ENCODE measurements at places on chromosomes 1 and 21. TPM values are rescaled to one million over a fixed set of nuclear protein-coding genes. Genes with fewer than 3 reads are reported as not detected.
A peak's percentile ranks its signal among the peaks of the same experiment; 100 is the strongest.

- H3K27ac ChIP-seq = peak overlapping the region; percentile 87
- no peaks in the 10 kb centered on the region for H3K36me3 ChIP-seq
- no peak for DNase-seq
- H3K27me3 ChIP-seq = no peaks in the 10 kb centered on the region
Observed at GRCh38 chr1:30900486-30900885, 8.1 kb downstream of the SDC3 start.

- H3K27me3 ChIP-seq = no peaks in the 10 kb centered on the region
- DNase-seq = no peak
- H3K4me3 ChIP-seq = no peak overlapping the region
- no peaks in the 10 kb centered on the region for H3K4me1 ChIP-seq
- H3K27ac ChIP-seq = no peak overlapping the region
- no peaks in the 10 kb centered on the region for H3K36me3 ChIP-seq
Observed at GRCh38 chr1:112605633-112606327, 13.2 kb downstream of the ST7L start.

DNA sequence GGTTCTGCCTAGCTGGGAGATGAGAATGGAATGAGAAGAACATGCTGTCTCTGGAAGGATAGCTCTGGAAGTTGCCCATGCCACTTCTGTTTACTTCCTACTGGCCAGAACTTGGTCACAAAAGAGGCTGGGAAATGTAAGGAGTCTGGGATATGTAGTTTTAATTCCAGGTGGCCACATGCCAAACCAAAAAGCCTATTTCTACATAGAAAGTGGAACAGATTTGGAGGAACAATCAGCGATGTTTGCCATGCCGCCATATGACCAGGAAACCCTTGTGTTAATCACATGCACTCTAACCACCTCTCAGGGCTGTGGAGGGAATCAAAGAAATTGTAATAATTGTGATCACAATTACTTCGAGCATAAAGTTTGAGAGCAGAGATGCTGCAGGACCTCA, 10.0 kb upstream of the OLIG2 start:
- no peak overlapping the region for H3K27ac ChIP-seq
- H3K36me3 ChIP-seq = no peaks in the 10 kb centered on the region
- no peaks in the 10 kb centered on the region for H3K4me1 ChIP-seq
- DNase-seq = no peak
- peaks cover 4% of the 10 kb centered on the region for H3K27me3 ChIP-seq
- no peak overlapping the region for H3K4me3 ChIP-seq

DNA sequence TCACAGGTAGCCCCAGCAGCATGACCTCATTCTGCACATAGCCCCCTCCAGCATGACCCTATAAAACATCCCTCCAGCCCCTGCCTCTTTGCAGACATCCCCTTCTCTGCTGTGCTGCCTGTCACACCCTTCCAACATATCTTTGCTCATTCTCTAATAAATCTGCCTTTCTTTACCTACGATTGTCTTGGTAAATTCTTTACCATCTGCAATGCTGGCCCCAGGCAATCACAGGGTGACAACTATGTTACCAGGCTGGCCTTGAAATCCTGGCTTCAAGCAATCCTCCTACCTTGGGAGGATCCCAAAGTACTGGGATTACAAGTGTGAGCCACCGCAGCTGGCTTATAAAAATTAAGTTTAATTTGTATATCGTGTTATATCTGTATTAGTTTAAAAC, 134.5 kb downstream of the VAV3 start:
- H3K4me1 ChIP-seq = no peaks in the 10 kb centered on the region
- no peaks in the 10 kb centered on the region for H3K27me3 ChIP-seq
- no peak overlapping the region for H3K4me3 ChIP-seq
- no peak overlapping the region for H3K27ac ChIP-seq
- no peaks in the 10 kb centered on the region for H3K36me3 ChIP-seq

GRCh38 chr1:19326748-19327065, 14.6 kb downstream of the SLC66A1 start:
- H3K4me1 ChIP-seq = no peaks in the 10 kb centered on the region
- no peak for DNase-seq
- H3K27ac ChIP-seq = no peak overlapping the region
- H3K27me3 ChIP-seq = no peaks in the 10 kb centered on the region
- no peaks in the 10 kb centered on the region for H3K36me3 ChIP-seq
- no peak overlapping the region for H3K4me3 ChIP-seq

DNA sequence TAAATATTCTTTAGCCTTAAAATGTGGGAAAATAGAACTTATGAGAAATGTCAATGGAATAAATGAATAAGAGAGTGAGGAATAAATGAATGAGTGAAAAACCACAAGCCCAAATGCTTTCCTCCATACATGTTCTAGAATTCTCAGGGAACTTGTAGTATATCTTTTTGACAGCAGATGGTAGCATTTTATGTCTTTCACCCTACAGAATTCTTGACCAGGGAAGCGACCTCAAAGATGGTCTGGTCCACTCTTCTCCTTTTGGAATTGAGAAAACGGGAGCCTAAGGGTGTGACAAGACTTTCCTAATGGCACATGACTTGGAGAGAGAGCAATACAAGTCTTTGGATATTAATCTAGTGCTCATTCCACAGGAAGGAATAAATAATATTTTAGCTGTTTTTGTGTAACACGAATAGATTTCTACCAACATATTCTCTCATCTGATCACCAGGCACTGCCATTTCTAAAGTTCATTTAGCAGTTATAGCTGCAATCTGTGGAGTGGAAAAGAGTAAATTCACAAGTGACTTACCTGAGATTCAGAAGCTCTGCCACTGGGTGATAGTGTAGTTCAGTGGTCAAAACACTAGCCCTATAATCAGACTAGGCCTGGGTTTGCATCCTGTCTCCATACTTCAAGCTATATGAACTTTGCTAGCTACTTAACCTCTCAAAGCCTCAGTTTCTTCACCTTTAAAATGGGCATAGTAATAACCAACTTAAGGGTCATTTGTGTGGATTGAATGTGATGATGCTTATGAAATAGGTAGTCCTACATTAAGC, 15.0 kb upstream of the F5 start:
- no peaks in the 10 kb centered on the region for H3K4me1 ChIP-seq
- H3K36me3 ChIP-seq = no peaks in the 10 kb centered on the region
- no peak overlapping the region for H3K4me3 ChIP-seq
- no peak for DNase-seq
- no peaks in the 10 kb centered on the region for H3K27me3 ChIP-seq

GRCh38 chr1:165279882-165280281, 76.6 kb downstream of the LMX1A start:
- H3K4me1 ChIP-seq = no peaks in the 10 kb centered on the region
- H3K27ac ChIP-seq = no peak overlapping the region
- no peak for DNase-seq
- H3K36me3 ChIP-seq = no peaks in the 10 kb centered on the region
- no peaks in the 10 kb centered on the region for H3K27me3 ChIP-seq

- H3K27ac ChIP-seq = peak overlapping the region; percentile 93
- DNase-seq = no peak
- peak overlapping the region; percentile 47 for H3K4me3 ChIP-seq
Observed at GRCh38 chr1:204041232-204041767, 31.6 kb upstream of the SOX13 start.

GRCh38 chr21:32812035-32812434, 40.5 kb upstream of the PAXBP1 start:
- DNase-seq = no peak
- H3K4me3 ChIP-seq = no peak overlapping the region
- H3K27ac ChIP-seq = no peak overlapping the region
- no peaks in the 10 kb centered on the region for H3K27me3 ChIP-seq
- no peaks in the 10 kb centered on the region for H3K4me1 ChIP-seq
- H3K36me3 ChIP-seq = no peaks in the 10 kb centered on the region

DNA sequence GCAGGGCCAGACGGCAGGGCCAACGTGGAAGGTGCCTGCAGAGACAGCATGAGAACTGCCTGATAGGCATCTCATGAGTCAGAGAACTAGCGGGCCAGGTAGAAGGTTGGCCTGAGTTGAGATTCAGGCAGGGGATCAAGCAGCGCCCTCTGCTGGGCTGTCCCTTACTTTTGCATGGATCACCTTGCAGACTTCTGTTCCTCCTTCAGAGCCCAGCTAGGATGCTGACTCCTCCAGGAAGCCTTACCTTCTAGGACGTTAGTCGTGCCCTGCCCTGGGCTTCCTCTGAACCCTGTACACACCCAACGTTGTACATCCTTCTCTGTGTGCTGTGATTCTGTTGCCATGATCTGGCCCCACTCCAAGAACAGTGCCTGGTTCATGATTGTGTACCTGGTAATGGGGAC, 231.3 kb upstream of the VAMP3 start:
- no peaks in the 10 kb centered on the region for H3K4me1 ChIP-seq
- no peaks in the 10 kb centered on the region for H3K27me3 ChIP-seq
- no peak overlapping the region for H3K27ac ChIP-seq
- no peak overlapping the region for H3K4me3 ChIP-seq
- no peaks in the 10 kb centered on the region for H3K36me3 ChIP-seq

GRCh38 chr1:56375326-56375804, 204.0 kb downstream of the PLPP3 start:
- no peak overlapping the region for H3K4me3 ChIP-seq
- no peaks in the 10 kb centered on the region for H3K36me3 ChIP-seq
- no peaks in the 10 kb centered on the region for H3K4me1 ChIP-seq
- DNase-seq = no peak

DNA sequence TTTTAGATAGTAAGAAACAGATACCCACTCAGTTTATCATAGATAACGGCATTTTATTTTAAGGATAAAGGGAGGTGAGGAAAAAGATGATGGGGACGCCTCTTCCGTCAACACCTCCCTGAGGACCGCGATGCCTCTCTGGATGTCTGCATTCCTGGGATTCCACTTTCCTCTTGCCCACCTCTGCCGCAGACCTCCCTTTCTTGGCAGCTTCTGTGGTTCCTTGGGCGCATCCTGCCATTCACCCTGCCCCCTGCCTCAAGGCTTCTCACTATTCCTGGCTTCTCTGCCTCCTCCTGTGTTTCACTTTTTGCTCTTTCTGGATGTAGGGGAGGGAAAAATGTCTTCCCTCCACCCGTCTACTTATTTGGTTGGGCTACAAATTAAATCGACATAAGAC, 19.9 kb downstream of the HUNK start:
- H3K4me1 ChIP-seq = no peaks in the 10 kb centered on the region
- no peak overlapping the region for H3K4me3 ChIP-seq
- H3K36me3 ChIP-seq = no peaks in the 10 kb centered on the region
- H3K27me3 ChIP-seq = no peaks in the 10 kb centered on the region
- DNase-seq = no peak
- H3K27ac ChIP-seq = peak overlapping the region; percentile 68

- DNase-seq = no peak
- H3K27ac ChIP-seq = no peak overlapping the region
- H3K4me3 ChIP-seq = no peak overlapping the region
- no peaks in the 10 kb centered on the region for H3K4me1 ChIP-seq
- H3K36me3 ChIP-seq = no peaks in the 10 kb centered on the region
Observed at GRCh38 chr1:119882132-119883049, 13.9 kb downstream of the ADAM30 start.

DNA sequence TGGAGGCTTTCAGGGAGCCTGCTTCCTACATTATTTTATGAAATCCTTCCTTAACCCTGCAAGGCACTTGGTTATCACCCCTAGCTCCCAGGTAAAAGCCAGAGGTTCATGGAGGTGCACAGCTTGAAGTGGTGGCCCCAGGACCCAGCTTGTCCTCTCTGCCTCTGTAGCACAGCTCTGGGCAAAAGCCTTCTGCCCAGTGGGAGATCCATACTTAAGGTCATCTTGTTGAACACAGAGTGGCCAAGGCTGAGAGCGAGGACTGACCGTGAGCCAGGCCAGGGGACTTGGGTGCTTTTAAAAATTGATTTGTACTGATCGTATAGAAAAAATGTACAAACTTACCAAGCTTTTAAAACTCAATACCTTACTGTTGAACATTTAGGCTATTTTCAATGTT, 33.4 kb downstream of the KCNA2 start:
- no peak overlapping the region for H3K27ac ChIP-seq
- no peak for DNase-seq
- no peak overlapping the region for H3K4me3 ChIP-seq
- H3K4me1 ChIP-seq = no peaks in the 10 kb centered on the region
- no peaks in the 10 kb centered on the region for H3K36me3 ChIP-seq

GRCh38 chr1:180211860-180212229, 18.2 kb upstream of the LHX4 start:
- no peaks in the 10 kb centered on the region for H3K36me3 ChIP-seq
- H3K27me3 ChIP-seq = no peaks in the 10 kb centered on the region
- H3K27ac ChIP-seq = no peak overlapping the region
- H3K4me3 ChIP-seq = no peak overlapping the region

DNA sequence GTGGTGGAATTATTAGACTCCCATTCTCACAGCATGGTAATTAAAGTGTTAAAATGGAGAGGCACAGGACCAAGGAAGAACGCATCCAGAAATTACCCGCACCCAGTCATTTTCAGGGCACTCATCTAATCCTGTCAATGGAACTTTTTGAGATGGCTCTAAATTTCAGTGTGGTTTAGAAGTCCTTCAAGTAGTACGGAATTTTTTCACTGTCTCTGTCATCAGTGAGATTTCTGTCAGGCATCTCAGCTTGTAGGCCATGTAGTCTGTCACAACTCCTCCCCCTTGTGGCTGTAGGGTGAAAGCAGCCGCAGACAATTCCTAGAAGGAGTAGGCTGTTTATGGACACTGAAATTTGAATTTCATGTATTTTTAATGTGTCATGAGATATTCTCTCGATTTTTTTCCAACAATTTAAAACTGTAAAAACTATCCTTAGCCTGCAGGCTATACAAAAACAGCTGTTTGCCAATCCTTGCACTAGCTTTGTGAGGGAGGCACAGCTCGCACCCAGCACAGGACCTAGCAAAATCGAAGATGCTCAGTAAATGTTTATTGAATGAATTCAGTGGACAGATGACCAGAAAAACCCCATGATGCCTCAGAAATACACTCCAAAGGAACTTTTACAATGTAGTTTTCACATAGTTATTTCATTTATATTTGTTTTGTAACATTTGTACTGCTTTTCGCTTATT, 6.6 kb upstream of the NUP133 start:
- H3K36me3 ChIP-seq = no peaks in the 10 kb centered on the region
- H3K4me3 ChIP-seq = no peak overlapping the region
- no peak overlapping the region for H3K27ac ChIP-seq

GRCh38 chr1:18978706-18979105, 22.2 kb upstream of the IFFO2 start:
- H3K4me1 ChIP-seq = no peaks in the 10 kb centered on the region
- no peaks in the 10 kb centered on the region for H3K27me3 ChIP-seq
- no peaks in the 10 kb centered on the region for H3K36me3 ChIP-seq
- DNase-seq = no peak
- no peak overlapping the region for H3K4me3 ChIP-seq

Gene SDHB
- 106 TPM for total RNA-seq

Gene UCK2
- 13.6 TPM for total RNA-seq

Gene KRTAP6-1
- not detected for total RNA-seq

Gene POLR3C
- total RNA-seq = 40.5 TPM

Gene USP21
- total RNA-seq = 26.9 TPM

Gene ADCY10
- total RNA-seq = 0.15 TPM

Gene SH3BGR
- total RNA-seq = 3.3 TPM

Gene RIIAD1
- not detected for total RNA-seq

Gene HLX
- total RNA-seq = 17.8 TPM

Gene ATAD3C
- 1.9 TPM for total RNA-seq

Gene LRRC3
- total RNA-seq = 2.0 TPM

Gene AMY1B
- total RNA-seq = not detected

Gene ZYG11A
- total RNA-seq = 1.2 TPM

Measured in breast epithelium (tissue), 4 donors.